ENCODE measurements at places on chromosomes 2 and 18.

DNA sequence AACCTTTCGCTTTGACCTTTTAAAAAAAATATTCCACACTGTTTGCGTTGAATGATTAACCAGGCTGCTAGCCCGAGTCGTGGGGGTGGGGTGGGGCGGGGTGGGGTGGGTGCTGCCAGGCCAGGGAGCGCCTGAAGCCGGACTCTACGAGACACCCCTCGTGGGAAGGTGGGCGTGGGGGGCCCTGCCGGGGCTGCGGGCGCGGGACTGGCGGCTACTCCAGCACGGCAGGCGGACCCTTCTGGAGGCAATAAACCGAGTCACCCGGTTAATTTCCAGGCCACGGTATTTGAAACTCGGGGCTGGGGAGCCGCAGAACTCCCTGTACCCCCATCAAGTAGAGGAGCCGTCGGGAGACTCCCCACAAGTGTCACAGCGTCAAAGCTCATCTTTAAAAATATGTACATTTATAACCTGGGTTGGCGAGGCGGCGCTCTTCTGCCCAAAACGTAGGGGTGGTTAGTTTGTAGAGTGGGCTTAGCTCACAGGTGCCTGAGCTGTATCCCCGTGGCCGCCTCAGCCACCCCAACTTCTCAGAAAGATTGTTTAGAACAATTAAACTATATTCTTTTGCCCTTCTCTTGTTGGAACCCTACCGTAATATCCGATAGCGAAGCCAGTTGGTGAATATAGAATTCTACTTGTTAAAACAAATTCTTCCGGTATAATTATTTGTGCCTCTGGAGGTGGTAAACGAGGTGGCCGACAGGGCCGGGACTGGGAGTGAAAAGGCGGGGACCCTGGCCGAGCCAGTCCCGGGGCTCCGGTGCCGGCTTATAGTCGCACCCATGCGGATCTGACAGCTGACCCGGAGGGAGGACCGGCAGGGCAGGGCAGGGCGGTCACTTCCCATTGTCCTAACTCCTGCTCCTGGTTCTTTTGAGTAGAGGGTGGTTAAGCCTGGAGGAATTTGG is 1.4 kb downstream of the B3GNT2 start:
- DNase-seq = no peak

DNA sequence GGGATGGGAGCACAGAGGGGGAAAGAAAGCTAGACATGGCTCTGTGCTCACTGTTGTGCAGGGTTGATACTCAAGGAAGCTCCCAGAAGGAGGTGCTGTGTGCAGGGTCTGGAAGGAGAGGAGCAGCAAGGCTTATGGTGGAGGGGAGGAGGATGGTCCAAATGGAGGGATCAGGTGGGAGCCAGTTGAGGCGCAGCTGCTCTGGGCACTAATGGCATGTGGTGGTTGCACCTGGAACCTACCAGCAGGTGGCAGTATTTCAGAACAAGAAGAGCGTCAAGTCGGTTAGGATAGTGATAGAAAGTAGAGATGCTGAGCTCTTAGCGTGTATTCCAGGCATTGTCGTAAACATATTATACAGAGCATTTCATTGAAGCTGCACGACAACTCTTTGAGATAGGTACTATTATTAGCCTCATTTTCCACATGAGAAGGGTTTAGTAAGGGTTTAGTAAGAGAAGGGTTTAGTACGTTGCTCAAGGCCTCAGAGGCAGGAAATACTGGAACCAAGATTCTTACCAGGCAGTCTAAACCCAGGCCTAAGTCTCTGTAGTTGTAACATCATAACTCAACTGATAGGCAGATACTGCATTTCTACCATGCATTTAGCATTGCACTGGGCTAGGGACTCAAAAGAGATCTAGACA is 223.7 kb downstream of the CYP26B1 start:
- DNase-seq = peak; percentile 19

DNA sequence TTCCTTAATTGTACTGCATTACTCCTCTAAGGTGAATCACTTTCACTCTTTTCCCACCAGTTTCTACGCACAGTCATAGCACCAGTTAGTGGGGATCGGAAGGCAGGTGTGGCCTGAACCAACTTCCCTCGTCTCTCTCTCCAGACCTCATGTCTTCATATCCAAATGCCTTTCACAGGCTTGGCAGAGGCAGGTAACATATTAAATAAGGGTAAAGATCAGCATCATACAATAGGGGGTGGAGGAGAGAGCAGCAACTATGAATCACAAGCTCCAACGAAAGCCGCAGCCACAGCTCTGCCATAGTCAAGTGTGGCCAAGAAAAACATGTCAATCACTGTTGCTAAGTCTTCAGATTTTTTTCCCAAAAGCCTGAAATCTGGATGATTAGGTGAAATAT is 40.3 kb downstream of the AP1S3 start:
- DNase-seq = no peak

- DNase-seq = no peak
Observed at GRCh38 chr2:22078701-22079100, 954.9 kb downstream of the TDRD15 start.

- no peak for DNase-seq
Observed at GRCh38 chr2:207967121-207967520, 58.2 kb downstream of the PLEKHM3 start.

GRCh38 chr2:85011747-85012146 is 40.8 kb downstream of the KCMF1 start:
- no peak for DNase-seq

Data from non-pigmented ciliary epithelial cell (primary cell).